ENCODE measurements at places on chromosomes 2 and 18.

DNA sequence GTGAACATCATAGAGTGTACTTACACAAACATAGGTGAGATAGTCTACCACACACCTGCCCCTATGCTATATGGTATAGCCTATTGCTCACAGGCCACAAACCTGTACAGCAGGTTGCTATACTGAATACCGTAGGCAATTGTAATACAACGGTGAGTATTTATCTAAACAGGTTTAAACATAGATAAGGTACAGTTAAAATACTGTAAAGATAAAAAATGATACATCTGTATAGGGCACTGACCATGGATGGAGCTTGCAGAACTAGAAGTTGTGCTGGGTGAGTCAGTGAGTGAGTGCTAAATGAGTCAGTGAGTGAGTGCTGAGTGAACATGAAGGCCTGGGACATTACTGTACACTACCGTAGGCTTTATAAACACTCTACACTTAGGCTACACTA is 267.0 kb upstream of the HS6ST1 start:
- DNase-seq, result no peak

DNA sequence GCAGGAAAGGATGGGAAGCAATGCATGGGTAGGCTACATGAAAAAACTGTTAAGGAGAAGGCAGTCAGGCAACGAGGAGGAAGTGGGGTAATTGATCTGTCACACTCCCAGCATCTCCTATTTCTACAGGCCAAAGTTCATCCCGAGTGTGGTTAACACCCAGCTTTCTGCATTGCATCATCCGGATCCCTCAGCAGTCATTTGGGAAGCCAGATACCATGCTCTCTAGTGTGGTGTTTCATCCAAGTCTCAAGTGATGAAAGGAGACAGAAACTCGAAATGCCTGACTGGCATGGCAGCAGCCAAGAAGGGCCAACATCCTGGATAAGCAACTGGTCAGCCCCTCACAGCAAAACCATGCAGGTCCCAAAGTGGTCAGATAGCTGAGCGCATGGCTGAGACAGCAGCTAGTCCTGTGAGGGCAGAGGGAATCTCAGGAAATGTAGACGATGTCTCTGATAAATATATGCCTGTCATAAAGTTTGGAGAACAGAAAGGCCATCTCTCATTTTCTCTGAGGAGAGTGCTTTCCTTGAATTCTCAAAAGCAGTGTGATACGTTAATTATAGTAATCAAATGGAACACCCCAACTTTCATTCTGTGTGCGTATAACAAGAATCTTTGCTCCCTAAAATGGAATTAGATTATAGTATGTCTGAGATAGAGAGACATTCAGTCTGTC is 24.8 kb upstream of the HNRNPA3 start:
- DNase-seq, result peak; percentile 90

GRCh38 chr2:130776550-130776949 is 21.2 kb downstream of the AMER3 start:
- no peak for DNase-seq

DNA sequence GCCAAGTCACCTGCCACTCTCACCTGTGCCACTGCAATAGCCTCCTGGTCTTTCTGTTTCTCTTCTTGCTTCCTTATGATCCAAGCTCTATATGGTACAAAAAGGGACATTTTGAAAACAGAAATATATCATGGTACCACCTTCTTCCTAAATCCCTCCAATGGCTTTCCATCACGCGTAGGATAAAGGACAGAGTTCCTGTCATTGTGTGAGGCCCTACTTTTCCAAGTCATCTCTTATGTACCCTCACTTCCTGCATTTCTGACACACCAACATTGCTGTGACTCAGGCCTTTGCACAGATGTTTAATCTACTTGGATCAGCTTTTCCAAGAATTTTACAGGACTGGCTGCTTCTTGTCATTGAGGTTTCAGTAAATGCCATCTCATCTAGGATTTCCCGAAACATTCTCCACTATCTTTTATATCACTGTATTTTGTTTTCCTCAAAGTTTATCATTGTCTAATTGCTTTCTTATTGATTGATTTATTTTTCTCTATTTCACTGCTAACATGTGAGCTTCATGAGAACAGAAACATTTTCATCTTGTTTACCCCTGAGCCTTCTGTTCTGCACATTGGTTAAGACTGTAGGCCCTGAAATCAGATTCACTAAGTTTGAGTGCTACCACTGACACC is 426.1 kb upstream of the FANCL start:
- peak; percentile 23 for DNase-seq

DNA sequence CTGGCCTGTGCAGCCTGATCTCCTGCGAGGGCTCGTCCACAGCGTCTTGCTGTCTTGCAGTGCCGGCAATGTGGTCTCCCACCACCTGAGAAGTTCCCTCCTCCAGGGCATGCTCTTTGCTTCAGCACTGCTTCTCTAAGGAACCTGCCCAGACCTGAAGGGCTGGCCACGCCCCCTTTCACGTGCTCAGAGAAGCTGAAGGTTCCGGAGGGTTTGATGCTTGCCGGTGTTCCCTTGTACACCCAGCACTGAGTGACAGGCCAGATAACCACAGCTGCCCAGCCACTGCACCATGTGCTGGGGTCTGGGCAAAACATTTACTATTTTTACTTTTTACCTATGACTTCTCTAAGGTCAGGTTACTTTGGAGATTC is 1.7 kb upstream of the POLR2D start:
- no peak for DNase-seq

DNA sequence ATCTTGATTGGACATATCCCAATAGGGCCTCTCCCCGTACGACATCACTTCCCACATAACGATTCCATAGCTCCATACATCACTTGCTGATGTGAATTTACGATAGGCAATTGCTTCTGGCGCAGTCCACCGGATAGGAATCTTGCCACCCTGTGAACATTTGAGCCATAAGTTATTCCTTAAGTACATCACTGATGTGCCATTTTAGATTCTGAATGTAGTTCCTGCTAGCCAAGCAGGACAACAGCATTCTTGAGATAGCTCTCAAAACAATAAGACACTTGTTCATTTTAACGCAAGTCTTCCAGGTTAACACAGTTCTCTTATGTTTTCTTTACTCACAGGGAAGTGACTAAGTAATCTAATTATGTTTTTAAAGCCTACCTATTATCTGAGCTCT is 138.0 kb downstream of the EPHA4 start:
- no peak for DNase-seq

DNA sequence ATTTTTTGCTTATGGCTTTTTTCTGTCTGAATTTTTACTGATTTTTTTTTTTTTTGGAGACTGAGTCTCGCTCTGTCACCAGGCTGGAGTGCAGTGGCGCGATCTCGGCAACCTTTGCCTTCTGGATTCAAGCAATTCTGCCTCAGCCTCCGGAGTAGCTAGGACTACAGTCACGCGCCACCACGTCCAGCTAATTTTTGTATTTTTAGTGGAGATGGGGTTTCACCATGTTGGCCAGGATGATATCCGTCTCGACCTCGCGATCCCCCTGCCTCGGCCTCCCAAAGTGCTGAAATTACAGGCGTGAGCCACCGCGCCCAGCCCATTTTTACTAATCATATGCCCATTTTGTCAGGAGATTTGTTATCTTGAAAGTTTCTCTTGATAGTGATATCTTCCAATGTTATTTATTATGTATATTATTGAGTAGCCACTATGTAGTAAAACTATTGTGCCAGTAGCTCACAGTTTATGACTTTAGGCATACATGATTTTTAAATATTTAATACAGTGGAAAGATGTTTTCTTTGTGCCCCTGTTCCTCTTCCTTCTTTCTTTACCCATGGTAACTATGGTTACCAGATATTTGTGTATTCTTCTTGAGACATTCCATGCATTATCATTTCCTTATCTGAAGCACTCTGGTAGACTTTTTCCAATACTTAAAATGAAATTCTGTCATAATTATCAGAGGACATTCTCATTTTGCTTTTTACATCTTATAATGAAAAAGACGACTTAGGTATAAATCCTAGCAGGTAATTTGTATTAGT is 2.1 kb downstream of the HAT1 start:
- DNase-seq, result peak; percentile 57

- no peak for DNase-seq
Measured at GRCh38 chr2:236271851-236272250, 7.6 kb upstream of the ASB18 start.

DNA sequence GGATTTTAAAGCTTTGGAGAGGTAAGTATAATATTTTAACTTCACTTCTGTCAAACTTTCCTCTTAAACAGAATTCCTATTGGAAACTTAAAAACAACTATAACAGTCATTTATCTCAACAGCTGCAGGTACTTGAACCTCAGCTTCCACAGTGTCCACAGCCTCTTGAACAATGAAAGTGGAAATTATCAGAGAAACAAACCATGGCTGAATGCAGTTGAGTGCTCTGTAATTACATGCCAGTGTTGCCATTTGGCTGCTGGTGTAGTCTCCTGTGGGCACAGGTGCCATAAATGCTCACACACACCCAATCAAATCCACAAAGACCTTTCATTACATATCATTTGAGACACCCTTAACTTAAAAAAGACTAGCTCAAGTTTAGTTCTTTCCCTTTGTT is 125.1 kb downstream of the CPS1 start:
- DNase-seq, result no peak

DNA sequence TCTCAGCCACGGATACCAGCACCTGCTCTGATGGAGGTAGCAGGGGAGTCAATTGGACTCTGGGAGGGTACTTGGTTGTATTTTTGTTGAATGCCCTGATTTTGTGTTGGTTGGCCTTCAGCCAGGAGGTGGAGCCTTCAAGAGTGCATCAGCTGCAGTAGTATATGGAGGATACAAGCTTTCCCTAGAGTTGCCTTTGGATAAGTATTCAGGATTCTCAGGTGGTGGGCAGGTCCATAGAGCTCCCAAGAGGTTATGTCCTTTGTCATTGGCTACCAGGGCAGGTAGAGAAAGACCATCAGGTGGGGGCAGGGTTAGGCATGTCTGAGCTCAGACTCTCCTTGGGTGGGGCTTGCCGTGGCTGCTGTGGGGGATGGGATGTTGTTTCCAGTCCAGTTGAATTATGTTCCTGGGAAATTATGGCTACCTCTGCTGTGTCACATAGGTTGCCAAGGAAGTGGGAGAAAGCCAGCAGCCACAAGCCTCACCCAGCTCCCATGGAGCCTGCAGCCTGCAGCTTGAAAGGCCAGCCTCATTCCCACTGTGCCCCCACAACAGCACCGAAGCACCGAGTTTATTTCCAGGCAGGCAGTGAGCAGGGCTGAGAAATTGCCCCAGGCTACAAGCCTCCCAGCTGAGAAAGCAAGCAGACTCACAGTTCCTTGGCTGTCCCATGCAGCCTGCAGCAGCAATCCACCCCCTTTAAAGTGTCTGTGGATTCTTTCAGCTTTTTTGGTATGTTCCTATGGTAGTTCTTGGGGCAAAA is 38.6 kb upstream of the CHST9 start:
- DNase-seq, result no peak

- DNase-seq, result no peak
Measured at GRCh38 chr2:16395601-16396000, 270.0 kb downstream of the CYRIA start.

- no peak for DNase-seq
Measured at GRCh38 chr18:37499044-37499443, 66.6 kb downstream of the CELF4 start.

DNA sequence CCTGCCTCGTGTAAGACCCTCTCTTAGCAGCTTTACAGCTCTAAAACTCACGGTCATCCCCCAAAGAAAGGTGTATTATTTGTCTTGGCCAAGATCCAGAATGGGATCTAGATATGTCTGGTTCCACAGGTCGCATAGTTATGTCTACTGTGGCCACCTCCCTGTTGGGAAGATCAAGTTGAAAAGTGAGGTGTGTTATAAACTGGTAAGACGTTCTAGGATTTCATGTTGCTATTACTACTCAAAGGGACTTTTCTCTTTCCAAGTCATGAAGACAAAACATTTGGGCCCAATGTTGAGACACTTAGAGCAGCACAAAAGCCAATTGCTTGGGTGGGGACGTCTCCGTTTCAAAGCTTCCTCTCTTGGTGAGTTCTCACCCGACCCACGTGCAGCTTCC is 766.0 kb downstream of the RNF144A start:
- DNase-seq, result no peak

GRCh38 chr2:227177592-227178336 is 13.3 kb downstream of the COL4A3 start:
- DNase-seq, result no peak

GRCh38 chr2:231642631-231643494 is 50.2 kb downstream of the TEX44 start:
- DNase-seq, result peak; percentile 83

GRCh38 chr2:178830451-178830850 is 23.2 kb upstream of the TTN start:
- no peak for DNase-seq

GRCh38 chr2:242060212-242060835 is 190.8 kb downstream of the RTP5 start:
- no peak for DNase-seq

- DNase-seq, result no peak
Measured at GRCh38 chr18:31064130-31064529, 21.6 kb upstream of the DSC3 start.

DNA sequence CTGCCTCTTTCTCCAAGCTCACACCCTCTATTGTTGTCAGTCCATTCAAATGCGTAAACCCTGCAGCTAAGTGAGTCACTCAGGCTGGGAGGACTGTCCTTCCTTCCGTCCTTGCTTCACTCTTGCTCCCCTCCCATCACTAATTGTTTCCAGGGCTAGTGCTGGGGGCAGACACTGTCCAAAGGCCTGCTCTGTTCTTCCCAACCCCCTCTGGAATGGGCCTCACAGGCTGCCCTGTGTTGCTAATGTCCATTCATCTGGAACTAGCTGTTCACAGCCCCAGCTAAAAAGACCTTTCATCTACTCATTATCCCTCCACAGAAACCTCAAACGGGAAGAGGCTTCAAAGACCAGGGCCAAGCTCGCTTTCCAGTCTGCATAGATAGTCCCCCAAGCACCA is 31.9 kb upstream of the NRP2 start:
- DNase-seq, result peak; percentile 3

DNA sequence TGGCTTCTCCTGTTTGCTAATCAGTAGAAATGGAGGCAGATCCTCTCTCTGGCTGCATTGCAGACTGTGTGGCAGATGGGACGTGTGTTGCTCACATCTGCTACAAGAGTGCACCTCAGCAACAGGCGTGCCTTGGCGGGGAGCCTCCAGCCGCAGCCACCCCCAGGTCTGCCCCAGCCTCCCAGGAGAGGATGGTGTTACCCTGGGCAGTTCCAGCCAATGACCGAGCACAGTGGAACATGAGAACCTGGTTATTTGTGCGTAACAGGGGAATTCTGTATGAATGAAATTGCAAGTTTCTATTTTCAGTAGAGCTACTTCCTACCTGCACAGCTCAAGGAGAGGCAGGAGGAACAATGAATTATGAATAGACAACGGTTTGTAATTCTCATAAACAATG is 130.6 kb upstream of the CBLN2 start:
- no peak for DNase-seq

DNA sequence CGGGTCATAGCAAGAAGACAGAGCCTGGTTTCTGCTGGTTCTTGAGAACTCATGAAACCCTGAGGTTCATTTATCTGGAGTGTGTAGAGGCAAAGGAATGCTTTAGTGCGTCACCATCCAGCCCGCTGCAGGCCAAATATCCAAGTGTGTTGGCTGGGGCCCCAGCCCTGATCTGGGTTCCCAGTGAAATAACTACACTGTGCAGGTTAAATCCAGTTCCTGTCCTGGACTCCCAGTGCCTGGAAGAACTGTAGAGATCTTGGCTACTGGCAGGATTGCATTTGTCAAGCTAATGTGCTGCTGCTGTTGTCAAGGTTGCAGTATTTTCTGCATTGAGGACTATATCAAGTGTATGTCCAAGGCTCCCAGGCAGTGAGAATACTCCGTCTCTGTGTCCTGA is 89.9 kb downstream of the MAPK4 start:
- no peak for DNase-seq

GRCh38 chr2:203873921-203874631 is 6.5 kb downstream of the CTLA4 start:
- DNase-seq, result no peak

GRCh38 chr2:162298669-162299335 is 19.7 kb downstream of the IFIH1 start:
- DNase-seq, result no peak

- no peak for DNase-seq
Measured at GRCh38 chr2:179850188-179850587, 11.2 kb downstream of the ZNF385B start.

Measured in MV-4-11 (cell line).